ENCODE measurements at places on chromosomes 16 and 17.

DNA sequence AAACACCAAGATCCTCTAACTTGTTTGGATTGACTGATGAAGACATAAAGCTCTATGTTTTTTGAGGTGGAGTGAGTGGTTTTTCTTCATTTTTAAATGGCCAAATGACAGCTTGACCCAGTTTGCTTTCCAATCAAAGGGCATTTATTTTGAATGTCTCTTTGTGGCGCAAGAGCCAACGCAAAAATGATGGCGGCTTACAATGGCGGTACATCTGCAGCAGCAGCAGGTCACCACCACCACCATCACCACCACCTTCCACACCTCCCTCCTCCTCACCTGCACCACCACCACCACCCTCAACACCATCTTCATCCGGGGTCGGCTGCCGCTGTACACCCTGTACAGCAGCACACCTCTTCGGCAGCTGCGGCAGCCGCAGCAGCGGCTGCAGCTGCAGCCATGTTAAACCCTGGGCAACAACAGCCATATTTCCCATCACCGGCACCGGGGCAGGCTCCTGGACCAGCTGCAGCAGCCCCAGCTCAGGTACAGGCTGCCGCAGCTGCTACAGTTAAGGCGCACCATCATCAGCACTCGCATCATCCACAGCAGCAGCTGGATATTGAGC, 329 bp downstream of the NLK start:
- no peak for DNase-seq

DNA sequence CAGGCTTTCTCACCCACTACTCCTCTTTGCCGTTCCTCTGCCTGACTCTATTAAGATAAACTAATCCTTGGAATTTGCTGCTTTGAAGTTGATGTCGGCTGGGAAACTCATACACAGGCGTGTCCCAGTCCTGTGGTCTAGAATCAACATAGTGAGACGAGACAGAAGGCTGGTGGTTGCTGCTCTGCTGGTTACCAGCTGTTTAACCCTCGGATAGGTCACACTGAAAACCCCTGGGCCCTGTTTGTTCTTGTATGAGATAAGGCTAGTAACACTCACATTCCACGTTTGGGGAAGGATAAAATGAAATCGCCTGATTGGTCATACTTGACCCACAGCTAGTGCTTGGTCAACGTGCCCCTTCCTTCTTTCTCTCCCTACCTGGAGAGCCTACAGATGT, 517.0 kb downstream of the CDH13 start:
- peak; percentile 18 for DNase-seq

- DNase-seq, result no peak
Observed at GRCh38 chr17:53932386-53932785, 109.7 kb downstream of the KIF2B start.

GRCh38 chr17:76948301-76948700, 80.1 kb downstream of the MGAT5B start:
- DNase-seq, result no peak

- no peak for DNase-seq
Observed at GRCh38 chr17:66764506-66764905, 70.4 kb upstream of the CACNG5 start.

- peak; percentile 23 for DNase-seq
Observed at GRCh38 chr17:40550608-40551007, 14.7 kb downstream of the CCR7 start.

DNA sequence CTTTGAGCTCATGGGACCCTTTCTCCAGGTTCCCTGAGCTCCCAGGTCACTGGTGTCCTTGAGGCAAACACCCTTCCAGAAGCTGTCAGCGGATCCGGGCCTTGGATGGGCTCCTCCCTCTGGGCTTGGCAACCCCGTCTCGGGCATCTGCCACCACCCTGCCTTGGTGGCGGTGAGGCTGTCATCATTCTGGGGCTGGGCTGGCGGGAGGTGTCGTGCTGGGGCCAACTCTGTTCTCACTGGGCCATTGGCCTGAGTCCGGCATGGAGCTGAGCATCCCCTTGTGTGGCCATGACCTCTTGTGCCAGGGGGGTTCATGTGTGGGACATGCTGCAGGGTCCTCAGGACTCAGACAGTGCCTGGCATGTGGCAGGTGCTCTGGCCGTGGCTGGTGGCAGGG, 197.6 kb downstream of the LAT start:
- no peak for DNase-seq

DNA sequence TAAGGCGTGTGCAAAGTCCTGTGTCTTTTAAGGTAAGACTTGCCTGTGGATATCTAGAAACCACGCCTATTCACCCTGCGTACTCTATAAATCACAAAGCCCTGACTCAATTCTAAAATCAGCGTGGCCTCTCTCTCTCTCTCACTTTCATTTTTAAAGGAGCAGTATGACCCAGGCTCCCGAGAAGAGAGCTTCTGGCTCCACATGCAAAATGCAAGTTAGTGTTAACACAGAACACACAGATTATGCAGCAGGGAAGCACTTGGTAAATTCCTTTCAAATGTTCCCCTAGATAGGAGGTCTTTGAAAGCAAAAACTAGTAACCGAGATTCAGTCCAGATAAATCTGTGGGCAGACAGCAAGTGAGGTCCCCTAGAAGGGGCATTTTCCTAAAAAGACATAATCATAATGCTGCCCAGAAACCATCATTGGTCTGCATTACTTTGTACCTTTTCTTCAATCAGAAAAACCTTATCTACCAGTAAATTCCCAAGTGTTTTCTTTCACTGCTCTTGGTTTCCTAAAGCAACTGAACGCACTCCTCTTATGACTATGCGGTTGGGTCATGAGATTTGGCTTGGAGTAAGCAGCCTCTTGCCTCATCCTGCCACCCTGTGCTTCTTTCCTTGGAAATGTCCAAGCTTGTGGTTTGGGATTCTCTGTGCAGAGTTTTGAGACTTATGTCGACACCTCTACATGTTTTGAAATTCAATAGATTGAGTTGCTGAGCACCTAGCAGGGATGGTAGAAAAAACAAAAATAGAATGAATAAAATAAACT, 31.7 kb upstream of the KCNJ2 start:
- no peak for DNase-seq
